ENCODE measurements at places on chromosomes 1 and 21.
A peak's percentile ranks its signal among the peaks of the same experiment; 100 is the strongest.

DNA sequence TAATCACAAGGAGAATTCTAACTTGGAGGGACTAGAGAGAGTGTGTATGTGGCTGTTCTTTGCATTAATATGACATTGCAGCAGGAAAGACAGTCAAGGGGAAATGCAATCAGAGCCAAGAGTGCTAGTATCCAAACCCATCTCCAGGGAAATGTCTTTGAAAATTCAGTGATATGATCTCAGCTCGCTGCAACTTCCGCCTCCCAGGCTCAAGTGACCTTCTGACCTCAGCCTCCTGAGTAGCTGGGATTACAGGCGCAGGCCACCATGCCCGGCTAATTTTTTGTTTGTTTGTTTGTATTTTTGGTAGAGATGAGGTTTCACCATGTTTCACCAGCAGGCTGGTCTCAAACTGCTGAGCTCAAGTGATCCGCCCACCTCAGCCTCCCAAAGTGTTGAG, 16.3 kb downstream of the VASH2 start:
- DNase-seq: no peak

DNA sequence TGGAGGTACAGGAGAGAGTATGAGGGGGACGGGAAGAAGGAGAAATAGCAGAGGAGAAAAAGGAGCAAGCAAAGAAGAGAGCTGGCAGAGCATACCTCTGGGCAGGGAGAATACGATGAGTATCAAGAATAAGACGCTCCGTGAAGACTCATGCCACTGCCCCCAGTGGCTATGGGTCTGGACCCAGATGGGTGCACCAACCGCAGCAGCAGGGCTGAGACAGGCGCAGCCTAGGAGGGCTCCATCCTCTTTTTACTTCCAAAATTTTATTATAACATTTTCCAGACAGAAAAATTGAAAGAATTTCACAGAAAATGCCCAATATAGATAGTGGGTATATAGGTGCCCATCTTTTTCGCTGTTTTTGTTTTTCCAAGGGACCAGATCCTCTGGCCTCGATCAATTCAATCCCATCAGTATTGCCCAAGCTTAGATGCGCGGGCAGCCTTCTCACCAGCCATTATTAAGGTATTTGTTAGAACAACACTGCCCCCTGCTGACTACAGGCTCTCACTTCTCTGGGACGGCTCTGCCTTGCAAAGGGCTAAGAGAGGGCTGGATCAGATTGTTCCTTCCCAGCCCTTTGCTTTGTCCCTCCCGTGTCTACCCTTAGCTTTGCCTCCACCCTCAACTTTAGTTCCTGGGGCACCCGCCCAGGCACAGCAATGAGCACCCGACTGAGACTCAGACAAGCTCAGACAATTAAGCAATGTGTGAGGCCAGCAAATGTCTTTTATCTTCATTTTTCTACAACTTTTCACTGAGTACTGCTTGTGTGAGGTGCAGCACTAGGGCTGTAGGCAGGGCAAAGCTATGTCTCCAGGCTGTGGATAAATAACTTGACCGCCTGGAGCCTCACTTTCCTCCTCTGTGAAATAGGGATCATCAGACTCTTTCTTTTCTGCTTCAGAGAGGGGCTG, 17.5 kb upstream of the CAMK1G start:
- peak; percentile 42 for DNase-seq

GRCh38 chr1:52867087-52867863, 24.7 kb downstream of the ZYG11A start:
- DNase-seq: no peak

DNA sequence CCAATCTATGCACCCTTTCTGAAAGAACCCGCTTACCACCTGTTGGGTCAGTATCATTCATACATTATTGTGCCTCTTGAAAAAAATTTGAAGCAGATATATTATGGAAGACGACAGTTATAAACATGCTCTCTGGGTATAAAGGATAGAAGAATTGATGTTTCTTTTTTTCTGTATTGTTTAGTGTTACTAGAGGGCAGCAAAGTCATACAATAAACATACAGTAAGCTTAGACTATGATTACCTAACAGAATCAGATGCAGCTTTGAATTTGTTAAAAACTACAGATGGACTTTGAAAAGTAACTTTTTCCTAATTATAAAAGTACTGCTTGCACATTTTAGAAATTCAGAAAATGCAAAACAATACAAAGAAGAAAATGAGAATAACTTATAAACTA, 11.1 kb upstream of the PAXBP1 start:
- no peak for DNase-seq

DNA sequence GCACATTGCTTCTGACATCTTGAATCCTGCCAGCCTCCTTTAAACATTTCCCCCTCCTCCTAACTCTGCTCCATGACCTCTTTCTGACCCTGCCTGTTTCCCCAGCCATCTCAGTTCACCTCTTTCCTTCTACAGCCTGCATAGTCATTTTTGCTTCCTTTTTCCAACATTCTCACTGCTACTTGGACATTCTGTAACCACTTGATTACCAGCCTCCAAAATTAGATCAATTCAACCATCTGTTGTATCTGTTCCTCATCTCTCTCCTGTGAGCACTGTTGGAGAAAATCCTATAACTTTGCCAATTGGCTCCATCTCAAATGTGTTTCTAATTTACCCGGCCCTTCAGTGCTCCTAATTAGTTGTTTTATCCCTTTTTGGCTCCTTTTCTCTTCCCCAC, 27.5 kb upstream of the GPR88 start:
- DNase-seq: no peak

Data from activated T-helper 1 cell treated with anti-CD3 and anti-CD28 coated beads, Interleukin-2, amount 50 U/mL, for 16 hours (primary cell).